ENCODE measurements at places on chromosomes 4 and X.

GRCh38 chr4:185263419-185263818 lies 54.0 kb downstream of the SNX25 start:
- no peak for DNase-seq

- no peak for DNase-seq
These were observed 9.8 kb upstream of the FAM3A start for GRCh38 chrX:154525606-154526490.

GRCh38 chr4:10034136-10034535 lies 12.8 kb upstream of the SLC2A9 start:
- DNase-seq = no peak

GRCh38 chrX:22912616-22913015 lies 87.1 kb upstream of the DDX53 start:
- DNase-seq = no peak

DNA sequence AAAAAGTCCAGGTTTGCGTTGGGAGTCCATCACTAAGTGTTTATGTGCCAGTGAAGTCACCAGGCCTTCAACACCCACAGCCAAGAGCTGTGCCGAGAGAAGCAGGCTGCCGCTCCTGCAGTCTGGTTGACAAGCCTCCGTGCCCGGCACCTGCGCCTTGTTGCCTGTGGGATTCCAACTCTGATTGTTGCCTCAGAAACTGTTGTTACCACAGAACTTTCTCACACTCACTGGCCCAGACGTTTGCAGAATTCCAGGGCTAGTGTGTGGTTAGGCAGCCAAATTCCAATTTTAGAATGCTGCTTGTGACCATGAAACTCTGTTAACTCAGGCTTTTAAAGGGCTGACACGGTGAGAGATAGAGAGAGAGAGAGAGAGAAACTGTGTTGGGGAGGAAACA lies 119.5 kb upstream of the LIMCH1 start:
- no peak for DNase-seq

- DNase-seq = no peak
These were observed 105.5 kb downstream of the ARHGAP10 start for GRCh38 chr4:147837435-147837834.

GRCh38 chr4:2101346-2102044 lies 42.4 kb downstream of the NAT8L start:
- no peak for DNase-seq

DNA sequence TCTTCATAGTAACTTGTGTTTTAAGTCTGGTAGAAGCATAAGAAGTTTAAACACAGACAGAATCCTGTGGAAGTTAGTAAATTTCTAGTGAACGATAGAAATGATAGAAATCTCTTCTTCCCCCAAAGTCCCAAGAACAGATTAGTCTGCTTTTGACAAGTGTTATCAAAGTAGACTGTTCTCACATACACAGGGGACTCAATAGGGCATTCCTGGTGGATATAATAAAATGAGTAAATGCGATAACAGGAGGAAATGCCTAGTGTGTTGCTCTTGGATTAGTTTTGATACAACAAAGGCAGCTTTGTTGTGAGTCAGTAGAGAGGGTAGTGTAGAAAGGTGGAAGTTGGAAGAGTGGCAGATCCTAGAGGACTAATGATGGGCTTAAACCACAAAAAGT lies 43.5 kb downstream of the CLCN3 start:
- DNase-seq = no peak

DNA sequence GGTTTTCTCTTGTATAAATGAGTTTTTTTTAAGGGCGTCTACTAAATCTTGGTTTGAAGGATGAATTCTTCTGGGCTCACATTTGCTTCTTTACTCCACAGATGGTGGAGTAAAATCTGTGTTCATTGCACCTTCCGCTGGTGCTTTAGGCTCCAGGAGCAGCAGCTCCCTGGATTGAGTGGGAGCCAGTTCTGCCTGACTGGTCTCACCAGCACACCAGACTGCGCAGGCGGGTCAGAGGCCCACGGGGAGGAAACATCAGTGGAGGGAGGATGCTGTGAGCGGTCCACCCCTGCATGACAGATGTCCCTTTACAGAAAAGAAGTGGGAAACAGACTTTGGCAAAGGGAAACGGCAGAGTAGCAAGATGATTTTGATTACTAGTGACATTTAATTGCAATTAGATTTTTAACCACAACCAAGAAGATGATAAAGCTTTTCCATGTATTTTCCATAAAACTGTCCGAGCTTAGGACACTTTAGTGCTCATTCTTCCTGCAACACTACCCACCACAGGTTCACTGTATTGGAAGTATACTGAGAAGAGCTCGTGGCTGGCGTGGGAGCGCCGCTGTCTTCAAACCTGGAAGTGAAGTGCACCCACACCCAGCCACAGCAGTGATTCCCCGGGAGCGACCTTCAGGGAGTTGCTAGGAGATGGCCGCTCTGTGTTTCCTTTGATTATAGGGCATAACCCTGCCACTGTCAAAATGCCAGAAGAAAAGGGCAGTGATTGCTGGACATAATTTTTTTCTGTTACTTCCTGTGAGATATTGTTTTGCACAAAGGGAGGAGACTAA lies 95.2 kb downstream of the SORBS2 start:
- no peak for DNase-seq

DNA sequence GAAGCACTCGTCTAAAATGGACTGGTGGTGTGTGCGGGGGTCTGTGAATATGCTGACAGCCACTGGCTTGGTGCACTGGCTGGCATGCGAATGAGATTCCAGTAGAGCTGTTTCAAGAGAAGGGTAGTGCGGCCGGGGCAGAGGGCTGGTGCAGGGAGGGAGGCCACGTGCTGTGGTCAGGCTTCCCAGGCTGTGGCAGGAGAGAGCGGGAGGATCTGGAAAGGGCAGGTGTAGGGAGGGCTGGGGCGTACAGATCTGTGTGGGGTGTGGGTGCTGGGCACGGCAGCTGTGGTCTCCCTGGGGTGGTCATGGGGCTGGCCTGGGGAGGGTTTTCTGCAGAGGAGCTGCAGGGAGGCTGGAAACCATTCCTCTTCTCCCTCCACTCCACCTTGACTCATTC lies 30.2 kb downstream of the SORCS2 start:
- DNase-seq = no peak

- DNase-seq = no peak
These were observed 558.0 kb downstream of the TRIML1 start for GRCh38 chr4:188697243-188697642.

All from GM19239 (cell line).